AG10803 (cell line): ENCODE measurements at places on chromosomes 5 and 9.
A peak's percentile ranks its signal among the peaks of the same experiment; 100 is the strongest.

GRCh38 chr9:38422555-38423260 is 1.5 kb downstream of the IGFBPL1 start:
- no peak for DNase-seq

DNA sequence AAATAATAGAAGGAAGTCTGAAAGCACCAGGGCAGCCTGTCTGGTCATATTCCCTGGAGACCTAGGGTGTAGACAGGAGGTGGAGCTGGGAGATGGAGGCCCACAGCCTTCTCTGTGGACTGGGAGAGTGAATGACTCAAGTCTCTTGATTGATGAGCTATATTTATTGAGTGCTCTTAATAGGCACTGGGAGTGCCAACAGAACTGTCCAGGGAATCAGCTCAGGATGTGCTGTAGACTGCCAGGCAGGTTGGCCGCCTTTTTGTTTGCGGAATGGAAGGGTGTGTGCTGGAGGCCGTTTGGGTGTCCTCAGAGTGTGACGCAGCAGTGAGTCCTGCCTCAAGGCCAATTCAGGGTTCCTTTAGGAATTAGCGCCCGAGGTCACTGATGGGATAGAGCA is 33.4 kb upstream of the POMT1 start:
- DNase-seq: no peak

- DNase-seq: no peak
Observed at GRCh38 chr5:42492974-42493373, 69.7 kb downstream of the GHR start.

- no peak for DNase-seq
Observed at GRCh38 chr9:136239135-136239982, 6.3 kb downstream of the QSOX2 start.

DNA sequence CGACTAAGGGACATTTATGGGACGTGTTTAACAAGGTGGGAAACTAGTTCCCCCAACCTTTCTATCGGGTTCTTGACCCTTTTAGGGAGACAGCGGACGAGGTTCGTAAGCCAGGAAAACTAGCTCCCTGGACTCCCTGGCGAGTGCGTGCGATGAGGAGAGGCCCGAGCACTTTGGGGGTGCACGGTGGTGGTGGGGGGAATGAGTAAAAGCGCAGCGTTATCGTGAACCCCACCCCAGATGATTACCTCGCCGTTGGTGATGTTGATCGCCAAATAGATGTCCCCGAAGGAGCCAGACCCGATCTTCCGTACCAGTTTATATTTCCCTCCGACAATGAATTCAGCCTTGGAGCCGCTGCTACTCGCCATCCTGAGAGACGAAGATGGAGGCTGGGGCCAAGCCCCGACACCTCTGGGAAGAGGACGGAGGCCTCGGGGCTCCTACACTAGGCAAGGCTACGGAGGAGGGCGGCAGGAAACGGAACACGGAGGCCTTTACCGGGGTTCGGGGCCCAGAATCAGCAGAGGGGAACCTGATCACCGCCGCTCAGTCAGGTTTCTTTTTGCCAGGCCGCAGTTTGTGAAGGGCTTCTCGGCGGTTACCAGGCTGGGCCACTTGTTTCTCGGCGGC is 529 bp downstream of the CSNK1A1 start:
- no peak for DNase-seq

DNA sequence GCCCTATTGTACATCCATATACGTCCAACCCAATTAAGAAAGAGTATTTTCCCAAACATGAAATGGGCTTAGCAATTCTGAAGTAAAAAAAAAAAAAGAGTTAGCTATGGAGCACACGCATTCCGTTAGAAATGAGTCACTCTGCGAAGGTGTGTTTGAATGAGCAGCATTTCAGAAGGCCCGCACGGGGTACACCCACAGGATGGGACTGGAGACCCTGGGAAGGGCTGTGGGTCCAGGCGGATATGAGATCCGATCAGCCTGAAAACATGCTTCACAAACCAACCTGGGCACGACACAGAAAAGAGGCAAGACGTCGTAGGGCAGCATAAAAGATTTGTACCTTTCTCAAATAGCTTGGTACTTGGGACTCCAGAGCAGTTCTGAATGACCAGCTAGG is 173.9 kb upstream of the KLF9 start:
- no peak for DNase-seq

- peak; percentile 50 for DNase-seq
Observed at GRCh38 chr5:151694035-151694485, 7.3 kb upstream of the SPARC start.

DNA sequence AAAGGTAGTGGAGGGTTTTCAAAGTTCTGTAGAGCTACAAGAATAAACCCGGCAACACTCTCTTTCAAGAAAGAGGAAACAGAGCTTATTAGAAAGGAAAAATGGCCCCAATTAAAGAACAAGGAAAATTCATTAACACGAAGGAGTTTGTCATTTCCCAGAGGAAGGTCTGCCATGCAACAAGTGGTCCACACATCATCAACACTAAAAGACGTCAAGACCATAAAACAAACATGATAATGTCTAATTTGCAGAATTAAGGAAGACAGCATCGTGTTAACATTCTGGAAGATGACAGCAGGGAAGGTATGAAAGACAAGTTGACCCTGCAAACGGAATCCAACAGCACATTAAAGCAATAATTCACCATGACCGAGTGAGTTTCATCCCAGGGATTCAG is 28.6 kb upstream of the NRARP start:
- DNase-seq: no peak
